ENCODE measurements at places on chromosomes 12 and 14.
A peak's percentile ranks its signal among the peaks of the same experiment; 100 is the strongest.

GRCh38 chr12:40254455-40255085 lies 29.8 kb downstream of the LRRK2 start:
- no peak for DNase-seq

DNA sequence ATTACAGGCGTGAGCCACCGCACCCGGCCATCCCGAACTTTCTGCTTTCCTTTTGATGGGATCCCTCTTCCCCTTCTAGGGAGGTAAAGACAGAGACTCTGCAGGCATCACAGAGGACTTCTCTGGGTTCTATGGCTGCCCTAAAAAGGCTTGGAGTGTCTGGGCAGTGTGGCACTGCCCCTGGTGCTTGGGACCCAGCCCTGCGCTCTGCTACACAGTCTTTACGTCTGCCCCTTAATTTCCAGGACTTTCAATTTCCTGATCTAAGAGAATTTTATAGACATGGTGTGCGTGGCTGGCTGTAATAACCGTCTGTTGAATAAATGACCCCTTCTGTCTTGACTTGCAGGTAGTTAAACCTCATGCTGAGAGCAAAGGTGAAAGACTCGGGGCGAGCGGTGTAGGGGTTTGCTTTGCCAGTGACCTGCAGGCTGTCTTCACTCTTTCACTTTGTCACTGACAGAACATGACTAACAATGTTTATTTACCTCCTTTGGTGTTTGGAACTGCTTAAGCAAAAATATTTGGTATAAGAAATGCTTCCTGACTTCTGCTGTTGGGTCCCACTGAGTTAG lies 110.9 kb upstream of the MAP1LC3B2 start:
- DNase-seq: no peak

GRCh38 chr12:19709889-19710288 lies 270.6 kb downstream of the AEBP2 start:
- no peak for DNase-seq

GRCh38 chr12:104588047-104588920 lies 131.5 kb downstream of the CHST11 start:
- peak; percentile 45 for DNase-seq

- DNase-seq: peak; percentile 2
Observed at GRCh38 chr14:21309238-21309636, 29.4 kb downstream of the RPGRIP1 start.

DNA sequence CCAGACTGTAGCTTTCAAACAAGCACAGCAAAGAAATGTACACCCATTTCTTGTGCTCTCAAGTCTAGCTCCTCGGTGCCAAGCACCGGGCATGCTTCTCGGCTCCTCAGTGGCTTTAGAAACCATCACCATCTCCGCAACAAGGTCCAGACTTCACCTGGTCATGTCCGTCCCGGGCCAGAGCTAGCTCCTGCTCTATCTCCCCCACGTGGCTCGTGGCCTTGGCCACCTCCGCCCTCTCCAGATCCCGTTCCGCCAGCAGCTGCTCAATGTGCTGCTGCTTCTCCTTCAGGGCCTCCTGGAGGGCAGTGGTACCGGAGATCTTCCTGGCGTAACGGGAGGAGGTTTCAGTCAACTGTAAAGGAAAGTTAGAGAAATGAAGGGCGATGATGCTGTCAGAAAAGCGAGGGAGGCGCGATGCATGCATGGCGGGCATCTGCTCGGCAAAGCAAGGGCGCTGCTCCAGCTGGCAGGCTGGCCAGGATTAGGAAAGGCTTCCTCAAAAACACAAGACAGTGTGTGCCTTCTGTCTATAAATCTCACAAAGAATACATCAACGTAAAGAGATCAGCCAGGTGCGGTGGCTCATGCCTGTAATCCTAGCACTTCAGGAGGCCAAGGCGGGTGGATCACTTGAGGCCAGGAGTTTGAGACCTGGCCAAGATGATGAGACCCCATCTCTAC lies 67.4 kb downstream of the CLIP1 start:
- DNase-seq: no peak

- peak; percentile 9 for DNase-seq
Observed at GRCh38 chr14:61866932-61867920, 105.0 kb downstream of the SNAPC1 start.

DNA sequence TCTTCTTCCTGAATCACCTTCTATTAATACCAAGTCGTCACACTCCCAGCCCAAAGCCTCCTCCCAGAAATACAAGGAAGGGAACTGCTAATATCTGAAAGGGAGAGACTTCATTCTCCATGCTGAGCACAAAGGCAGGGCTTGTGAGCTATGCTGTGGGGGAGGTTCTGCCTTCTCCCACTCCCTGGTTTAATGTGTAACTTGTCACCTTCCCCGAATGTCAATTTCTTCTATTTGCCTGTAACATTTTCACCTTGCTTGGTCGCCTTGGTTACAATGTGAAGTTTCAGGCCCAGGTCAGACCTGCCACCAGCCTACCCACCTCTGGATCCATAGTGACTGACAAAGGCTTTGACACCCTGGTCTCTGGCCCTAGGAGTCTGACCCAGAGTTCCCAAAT lies 82.0 kb upstream of the ESRRB start:
- DNase-seq: peak; percentile 72

DNA sequence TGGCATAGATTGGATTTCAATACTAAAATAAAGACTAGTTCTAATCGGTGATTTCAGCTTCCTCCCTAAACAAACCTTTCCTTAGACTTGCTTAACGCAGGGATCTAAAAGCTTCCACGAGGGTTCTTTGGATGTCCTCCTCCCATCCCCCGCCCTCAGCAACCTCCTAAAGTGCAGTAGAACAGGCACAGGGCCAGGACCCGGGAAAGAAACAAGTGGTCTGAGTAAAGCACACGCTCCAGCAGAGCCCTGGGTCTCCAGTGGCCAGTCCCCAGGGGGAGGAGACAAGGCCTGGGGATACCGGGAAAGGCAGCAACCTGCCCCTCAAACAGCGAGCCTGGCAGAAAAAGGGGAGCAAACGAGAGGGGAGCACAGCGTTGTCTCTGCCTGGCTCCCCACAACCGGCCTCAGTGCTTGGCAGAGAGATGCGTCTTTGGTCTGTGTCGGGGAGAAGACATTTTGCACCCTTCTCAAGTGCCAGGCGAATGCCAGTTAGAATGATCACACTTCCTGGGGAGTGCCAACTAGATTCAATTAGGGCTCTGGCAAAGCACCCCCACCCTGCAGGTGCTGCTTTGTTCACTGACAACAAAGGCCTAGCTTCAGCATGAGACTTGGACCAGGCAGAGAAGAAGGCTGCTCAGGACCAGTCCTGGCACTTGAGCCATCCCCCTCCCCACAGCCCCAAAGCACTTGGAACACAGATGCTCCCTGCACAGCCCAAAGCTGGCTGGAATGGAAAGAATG lies 17.1 kb upstream of the SLC6A12 start:
- no peak for DNase-seq

- no peak for DNase-seq
Observed at GRCh38 chr14:102196039-102196901, 56.6 kb downstream of the WDR20 start.

DNA sequence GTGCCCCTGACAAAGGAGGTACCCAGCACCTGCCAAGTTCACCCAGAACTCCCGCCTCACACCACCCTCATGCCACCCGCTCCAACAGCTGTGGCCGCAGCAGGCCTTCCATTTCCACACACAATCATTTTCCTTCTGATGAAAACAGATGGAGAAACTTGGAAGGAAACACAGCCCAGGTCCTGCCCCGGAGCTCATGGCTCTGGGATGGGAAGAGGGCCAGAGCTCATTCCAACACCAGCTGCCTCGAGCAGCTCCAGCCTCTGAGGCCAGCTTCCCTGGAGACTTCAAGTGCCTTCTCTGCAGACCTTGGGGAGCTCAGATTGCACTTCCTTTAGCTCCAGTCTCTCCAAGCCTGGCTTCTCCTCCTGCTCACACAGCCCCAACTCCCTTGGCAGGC lies 55.1 kb upstream of the CMKLR1 start:
- DNase-seq: no peak

DNA sequence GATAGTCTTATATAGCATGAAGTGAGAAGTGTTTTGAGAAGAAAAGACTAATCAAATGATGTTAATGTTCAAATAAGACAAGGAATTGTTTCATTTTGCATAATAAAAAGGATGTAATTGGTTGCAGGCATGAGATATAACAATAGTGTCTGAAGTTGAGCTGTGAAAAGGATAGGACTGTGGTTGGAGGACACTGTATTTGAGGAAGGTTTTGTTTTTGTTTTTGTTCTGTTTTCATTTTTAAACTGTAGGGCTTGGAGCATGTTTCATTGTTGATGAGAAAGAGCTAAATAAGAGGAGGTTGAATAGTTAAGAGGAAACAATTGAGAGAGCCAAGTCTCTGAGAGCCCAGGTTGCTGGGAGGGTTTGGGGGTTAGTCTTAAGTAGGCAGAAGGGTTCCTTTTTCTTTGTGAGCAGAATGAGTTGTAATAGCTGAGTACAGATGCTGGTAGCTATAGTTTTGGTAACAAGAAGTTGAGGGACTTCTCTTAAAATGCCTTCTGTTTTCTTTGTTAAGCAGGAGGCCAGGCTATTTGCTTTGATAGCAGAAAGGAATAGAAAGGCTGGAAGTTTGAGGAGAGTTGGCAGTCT lies 58.4 kb downstream of the CCDC91 start:
- no peak for DNase-seq

DNA sequence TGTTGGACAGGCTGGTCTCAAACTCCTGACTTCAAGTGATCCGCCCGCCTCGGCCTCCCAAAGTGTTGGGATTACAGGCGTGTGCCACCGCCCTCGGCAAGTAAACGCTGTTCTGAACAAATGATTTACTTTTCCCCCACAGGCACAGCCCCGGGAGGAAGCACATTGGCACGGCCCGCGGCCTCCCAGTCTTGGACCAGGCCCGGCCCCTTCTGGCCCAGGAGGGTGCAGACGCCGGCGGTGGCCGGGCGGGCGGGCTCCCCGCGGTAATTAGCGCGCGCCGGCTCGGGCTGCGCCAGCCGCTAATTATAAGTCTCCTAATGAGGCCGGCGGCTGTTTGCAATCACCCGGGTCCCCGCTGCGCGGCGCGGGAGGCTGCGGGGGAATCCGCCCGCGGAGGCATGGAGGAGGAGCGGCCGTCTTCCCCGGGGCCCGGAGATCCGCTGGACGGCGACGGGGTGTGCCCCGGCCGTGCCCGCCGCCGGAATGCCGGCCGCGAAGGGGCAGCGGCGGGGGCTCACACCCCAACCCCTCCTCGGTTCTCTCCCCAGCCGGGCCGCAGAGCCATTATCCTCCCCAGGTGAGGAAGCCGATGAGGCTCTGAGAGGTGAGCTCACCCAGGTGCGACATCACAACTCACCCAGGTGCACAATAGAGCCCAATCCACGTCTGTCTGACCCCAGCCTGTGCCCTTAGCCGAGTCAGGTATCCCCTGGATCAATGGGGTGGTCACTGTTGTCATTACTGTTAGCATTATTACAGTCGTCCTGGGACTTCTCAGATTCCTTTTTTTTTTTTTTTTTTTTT lies 3.3 kb upstream of the POP5 start:
- DNase-seq: peak; percentile 74

DNA sequence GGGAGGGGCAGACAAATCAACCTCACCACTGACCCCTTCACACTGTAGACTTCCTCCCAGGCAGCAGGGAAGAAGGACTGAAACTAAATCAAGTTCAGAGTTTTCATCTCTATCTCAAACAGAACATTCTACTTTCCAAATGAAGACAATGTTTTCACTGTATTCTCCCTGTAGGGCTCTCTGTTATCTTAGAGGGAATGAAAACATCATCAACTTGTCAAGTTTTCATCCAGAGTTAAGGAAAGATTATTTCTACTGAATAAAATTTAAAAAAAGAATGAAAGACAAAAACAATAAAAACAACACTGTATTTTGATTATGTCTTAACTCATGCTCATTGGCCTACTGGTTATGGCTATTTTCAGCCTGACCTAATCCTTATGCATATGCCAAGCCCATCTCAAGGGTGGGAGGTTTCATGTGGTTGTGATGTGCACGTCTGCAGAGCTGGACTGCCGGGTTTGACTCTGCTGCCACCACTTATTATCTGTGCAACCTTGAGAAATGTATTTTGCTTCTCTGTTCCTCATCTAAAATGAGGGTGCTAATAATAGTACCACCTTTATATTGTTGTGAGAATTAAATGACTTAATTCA lies 152.0 kb upstream of the AVPR1A start:
- no peak for DNase-seq

DNA sequence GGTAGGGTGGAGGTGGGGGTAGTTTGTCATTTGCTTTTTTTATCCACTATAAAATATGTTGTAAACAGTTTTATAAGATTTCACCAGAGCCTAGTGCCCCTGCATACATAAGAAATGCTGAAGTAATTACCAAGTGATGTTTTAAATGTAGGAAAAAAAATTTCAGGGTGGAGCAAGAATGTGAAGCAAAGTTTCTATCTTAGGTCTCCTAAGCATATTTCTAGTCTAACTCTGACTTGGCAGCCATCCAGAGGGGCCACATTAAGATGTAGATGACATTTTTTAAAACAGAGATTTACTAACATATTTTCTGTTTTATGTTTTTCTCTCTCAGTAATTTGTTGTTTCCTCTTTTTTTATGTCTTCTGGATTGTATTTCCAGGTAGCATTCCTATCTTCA lies 15.8 kb upstream of the KRAS start:
- no peak for DNase-seq

DNA sequence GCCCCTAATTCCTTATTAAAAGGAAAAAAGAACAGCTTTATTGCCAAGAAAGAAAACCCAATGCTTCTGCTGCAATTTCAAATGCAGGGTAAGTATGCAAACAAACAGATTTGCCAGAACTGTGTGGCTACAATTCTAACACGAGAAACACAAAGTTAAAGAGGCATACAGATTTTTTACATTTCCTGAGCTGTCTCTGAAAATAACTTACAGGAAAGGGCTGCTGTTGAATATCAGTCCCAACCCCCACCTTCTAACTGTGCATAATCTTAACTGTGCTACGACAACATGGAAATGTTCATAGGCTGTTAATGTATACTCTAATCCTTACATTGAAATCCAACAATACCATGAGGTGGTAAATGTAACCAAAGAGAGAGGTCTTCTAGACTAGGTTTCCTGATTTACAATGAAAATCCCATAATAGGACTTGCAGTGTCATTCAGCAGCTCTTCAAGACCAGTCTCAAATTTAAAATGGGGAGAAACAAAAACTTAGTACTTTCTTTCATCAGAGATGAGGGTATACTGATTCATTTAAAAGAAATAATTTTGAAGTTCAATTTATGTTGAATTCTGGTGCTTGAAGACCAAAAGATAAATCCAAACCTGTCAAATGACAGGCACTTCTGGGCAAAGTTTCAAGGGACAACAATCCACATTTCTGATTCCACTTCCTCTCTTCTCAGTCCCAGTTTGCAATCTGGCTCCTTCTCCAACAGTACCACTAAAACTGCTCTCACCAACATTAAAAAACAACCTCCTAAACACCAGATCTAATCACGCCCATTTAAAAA lies 14.4 kb downstream of the FGD6 start:
- DNase-seq: no peak

- DNase-seq: no peak
Observed at GRCh38 chr12:6942331-6942665, 1.3 kb upstream of the RNU7-1 start.
